ENCODE measurements at places on chromosomes 3 and 15.

- no peak for DNase-seq
Observed at GRCh38 chr3:192366916-192367315, 360.4 kb downstream of the FGF12 start.

DNA sequence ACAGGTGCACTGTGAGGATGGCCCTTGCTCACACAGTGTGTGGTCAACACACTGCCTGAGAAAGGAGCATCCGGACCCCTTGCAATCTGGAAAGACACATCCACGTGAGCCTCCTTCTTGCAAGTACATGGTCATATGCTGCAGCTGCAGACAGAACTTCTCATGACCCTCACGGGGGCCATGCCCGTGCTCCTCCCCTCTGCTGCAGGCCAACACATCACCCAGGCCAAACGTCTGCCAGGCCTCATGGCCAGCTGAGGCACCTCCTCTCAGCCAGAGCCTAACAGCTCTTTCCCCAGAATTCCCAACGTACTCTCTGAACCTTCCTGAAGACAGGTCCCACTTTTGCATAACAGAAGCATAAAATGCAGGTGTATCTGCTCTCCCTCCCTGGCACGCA, 25.3 kb downstream of the SLC41A3 start:
- DNase-seq = no peak

DNA sequence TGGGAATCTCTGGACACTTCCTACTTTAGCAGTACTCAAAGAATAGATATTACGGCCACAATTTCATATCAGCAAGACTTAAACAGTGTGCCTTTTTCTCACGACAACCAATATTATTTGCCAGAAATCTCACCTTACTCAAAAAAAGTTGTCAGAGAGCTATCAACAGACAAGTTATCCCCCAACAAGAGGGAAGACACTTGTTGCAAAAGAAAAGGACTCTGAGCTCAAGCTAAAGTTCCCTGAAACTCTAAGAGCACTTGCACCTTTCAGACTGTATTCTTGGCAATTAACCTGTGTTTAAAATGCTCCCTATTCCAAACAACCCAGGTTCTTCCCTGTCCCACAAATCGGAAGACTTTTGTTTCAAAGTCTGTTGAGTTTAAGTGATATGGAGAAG, 4.5 kb downstream of the LRIG1 start:
- no peak for DNase-seq

DNA sequence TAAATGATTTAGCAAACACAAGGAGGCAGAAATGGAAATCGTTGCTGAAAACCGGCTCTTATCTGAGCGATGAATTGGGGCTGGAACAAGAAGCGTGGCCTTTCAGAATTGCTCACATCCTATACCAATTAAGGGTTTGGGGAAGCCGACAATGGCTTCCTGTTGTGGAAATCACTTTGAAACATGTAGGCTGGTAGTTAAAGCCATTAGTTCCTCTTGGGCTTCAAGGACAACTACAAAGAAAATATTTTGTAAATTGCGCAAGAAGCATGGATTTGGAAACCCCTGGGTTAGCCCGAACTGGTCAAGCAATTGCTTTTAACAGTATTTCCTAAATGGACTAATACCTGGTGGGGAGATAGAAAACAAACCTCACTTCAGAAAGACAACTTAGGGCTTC, 182.4 kb downstream of the ADAMTS9 start:
- no peak for DNase-seq

DNA sequence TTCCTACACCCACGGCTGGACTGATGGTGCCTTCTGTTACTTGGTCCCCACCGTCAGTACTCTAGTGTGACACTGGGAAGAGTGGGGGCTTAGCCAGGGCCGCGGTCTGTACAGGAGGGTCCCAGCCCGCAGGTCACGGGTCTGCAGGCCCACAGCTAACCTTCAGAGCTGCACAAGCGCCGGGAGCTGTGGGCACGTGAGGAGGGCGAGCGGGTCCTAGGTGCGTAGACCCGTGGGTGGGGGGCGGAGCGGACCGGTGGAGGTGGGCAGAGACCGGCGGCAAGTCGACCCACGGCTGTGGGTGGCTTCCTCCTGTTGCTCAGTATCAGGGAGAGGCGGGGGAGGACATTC, 1.2 kb downstream of the TNFAIP8L3 start:
- DNase-seq = no peak

DNA sequence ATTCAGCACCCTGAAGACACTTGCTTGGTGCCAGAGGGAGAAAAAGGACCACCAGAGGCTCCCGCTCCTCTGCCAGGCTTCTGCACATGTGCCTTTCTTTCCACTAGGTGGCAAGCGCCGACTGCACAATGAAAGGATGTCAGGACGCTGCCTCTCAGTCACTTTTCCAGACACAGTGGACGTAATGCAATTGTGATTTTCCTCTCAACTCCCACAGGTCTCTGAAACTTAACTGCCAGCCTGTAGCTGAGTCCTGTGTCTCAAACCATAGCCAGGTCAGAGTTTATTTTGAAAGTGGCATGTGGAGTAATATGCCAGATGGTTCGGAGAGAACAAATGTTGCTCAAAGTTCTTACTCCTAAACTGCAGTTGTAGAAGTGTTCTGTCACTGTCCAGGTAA, 162.9 kb downstream of the ITPR1 start:
- no peak for DNase-seq

DNA sequence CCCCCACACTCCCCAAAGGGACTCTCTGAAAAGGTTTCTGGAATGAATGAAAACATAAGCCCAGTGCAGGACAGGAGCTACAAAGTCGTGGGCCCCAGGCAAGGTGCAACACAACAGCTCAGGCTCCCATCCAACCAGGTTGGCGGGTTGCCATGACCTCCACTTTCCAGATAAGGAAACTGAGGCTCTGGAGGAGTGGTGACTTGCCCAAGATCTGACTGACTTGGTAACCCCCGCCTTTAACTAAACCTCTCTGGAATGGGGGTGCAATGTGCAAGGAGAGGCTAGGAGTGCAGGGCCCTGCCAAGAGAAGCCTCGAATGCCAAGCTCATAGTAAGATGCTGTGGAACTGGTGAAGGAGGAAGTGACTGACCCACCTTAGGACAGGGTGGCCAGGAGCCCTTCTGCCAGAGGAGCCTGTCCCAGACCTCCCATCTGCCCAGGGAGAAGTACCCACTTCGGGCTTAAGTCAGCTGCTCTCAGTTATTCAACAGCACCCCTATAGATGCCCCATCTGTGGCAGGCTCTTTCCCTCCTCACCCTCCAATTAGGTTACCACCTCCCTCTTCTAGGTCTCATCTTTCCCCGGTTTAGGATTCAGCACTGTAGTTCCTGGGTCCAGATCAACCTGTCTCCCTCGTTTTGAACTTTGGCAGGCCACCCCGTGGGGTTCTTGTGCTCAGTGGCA, 553 bp upstream of the TNNC1 start:
- no peak for DNase-seq

DNA sequence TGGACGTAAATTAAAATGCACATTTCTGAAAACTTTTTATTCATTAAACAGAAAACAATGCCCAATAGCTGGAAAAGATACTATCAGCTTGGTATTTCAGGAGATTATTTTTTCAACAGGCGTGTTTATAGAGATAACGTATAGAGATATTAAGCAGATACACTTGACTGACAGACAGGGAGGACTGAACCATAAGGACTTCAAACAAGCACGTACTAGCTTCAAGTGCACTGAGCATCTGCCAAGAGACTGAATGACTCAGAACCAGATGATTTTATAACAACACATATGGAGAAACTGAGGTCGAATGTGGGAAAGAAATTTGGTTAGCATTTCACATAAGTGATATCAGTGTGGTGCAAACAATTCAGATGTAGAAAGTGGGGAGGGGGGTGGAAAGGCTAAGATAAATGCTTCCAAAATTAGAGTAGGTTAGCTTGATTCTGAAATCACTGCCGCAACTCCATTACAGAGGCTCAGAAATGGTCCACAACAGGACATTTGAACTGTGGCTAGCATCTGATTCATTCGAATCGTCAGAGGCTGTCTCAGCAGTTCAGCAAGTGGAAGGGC, 103.5 kb downstream of the SEMA6D start:
- no peak for DNase-seq
